Uterus (tissue), 4 donors: ENCODE measurements at places on chromosomes 12 and 14.

DNA sequence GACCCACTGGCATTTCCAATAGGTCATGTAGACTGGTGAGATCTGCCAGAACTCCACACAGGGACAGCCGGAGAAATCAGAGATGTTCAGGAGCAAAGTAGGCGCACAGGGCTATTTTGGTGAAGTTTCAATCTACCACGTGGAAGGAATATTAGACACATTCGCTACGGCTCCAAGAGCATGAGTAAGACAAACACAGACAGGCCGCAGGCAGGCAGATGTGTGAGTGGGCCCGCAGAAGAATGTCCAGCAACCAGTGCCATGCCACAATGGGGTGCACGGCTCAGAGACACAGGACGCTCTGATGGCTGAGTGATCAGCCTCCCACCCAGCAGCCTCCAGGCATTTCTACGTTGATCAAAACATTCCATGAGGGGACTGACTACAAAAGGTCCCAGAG, 10.4 kb downstream of the SLC15A4 start:
- DNase-seq, result no peak

GRCh38 chr12:98127854-98128253, 387.5 kb upstream of the TMPO start:
- DNase-seq, result no peak

- DNase-seq, result no peak
These were observed 16.8 kb upstream of the DYNC1H1 start for GRCh38 chr14:101947577-101947903.

GRCh38 chr14:37179896-37180502, 7.6 kb upstream of the SLC25A21 start:
- no peak for DNase-seq

DNA sequence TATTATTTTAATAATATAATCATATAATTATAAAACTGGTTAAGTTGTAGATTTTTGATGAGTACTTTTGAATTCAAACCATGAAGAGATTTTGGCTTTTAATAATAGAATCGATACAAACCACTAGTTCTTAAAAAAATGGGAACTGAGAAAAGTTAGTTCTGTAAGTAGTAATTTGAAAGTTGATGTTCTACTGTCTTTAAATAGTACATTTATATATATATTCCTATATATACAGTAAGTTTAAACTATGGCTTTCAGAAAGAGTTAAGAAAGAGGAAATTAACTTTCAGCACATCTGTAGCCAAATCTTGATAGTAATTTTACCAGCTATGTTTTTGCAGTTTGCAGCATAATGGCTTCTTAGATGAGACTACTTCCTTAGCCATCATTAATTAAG, 7.8 kb downstream of the LRRK2 start:
- no peak for DNase-seq

GRCh38 chr12:89033062-89033461, 319.2 kb downstream of the DUSP6 start:
- no peak for DNase-seq

- DNase-seq, result no peak
These were observed 27.8 kb upstream of the DLK1 start for GRCh38 chr14:100698666-100699448.

- no peak for DNase-seq
These were observed 665.6 kb downstream of the C12orf50 start for GRCh38 chr12:87363497-87364084.

- DNase-seq, result no peak
These were observed 149.5 kb downstream of the SLC6A15 start for GRCh38 chr12:84763107-84763506.

DNA sequence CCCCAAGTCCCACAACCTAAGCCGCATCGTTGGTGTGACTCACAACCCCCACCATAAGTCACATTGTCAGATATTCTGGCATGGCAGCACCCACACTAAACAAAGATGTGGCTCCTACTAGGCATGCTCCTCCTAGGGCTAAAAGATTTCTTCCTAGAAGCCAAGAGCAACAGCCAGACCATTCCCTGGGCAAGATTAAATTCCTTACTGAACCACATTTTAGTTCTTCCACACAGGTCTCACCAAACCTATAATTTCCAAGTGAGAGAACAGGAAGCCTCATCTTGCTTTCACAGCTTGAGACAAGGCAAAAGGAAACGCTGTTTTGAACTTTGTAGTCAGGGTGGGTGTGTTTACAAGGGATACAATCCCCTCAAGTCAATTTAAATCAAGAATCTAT, 632.8 kb downstream of the DIO2 start:
- no peak for DNase-seq

- DNase-seq, result no peak
These were observed 19.3 kb downstream of the CPSF6 start for GRCh38 chr12:69258655-69259054.

DNA sequence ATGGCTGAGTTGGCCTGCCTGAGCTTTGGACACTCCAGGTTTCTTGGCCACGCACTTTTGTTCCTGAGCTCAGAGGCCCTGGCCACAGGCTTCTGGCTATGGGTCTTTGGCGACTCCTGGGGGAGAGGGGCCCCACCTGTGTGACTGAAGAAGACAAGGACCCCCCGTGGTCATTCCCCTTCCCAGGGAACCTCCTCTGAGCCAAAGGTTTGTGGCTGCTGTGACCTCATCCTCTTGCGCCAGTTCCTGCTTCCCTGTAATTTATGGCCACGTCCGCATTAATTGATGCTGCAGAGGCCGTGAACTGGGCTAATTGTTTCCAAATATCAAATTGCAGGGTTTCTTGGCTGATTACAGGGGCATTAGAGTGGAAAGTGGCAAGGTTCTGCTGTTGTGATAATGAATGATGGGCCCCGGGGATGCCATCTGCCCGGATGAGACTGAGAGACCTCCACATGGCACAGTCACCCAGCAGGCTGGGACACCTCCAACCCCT, 27.6 kb upstream of the NOS1 start:
- DNase-seq, result no peak

DNA sequence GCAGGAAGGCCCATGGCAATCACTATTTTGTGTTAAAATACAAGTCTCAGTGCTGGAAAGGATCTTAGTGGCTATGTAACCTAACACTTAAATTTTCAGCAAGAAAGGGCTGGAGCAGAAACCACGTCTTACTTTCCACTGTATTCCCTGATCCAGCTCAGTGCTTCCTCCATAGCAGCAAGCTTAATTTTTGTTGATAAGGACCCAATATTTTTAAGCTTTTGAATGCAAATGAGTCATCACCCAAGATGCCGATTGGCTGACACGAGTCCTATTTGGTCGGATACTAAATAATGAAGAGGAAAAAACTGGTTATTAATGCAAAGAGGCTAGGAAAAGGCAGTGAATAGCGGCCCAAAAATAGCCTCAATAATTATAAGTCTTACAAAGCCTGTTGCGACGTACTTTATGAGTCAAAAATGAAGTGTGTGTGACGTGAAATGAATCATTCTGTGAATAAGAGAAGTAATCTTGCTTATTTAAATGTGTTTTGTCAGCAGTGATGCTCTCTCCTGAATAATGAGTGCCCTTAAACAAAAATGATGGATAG, 46.9 kb upstream of the IGF1 start:
- no peak for DNase-seq

- DNase-seq, result no peak
These were observed 236.1 kb upstream of the G2E3 start for GRCh38 chr14:30322819-30323218.

- DNase-seq, result no peak
These were observed 138.7 kb downstream of the PHLDA1 start for GRCh38 chr12:75892731-75893408.

GRCh38 chr12:84198294-84198946, 714.2 kb downstream of the SLC6A15 start:
- no peak for DNase-seq

- DNase-seq, result no peak
These were observed 21.7 kb upstream of the GARIN2 start for GRCh38 chr14:67167420-67168109.

GRCh38 chr14:94174604-94175010, 485 bp downstream of the PPP4R4 start:
- DNase-seq, result no peak

DNA sequence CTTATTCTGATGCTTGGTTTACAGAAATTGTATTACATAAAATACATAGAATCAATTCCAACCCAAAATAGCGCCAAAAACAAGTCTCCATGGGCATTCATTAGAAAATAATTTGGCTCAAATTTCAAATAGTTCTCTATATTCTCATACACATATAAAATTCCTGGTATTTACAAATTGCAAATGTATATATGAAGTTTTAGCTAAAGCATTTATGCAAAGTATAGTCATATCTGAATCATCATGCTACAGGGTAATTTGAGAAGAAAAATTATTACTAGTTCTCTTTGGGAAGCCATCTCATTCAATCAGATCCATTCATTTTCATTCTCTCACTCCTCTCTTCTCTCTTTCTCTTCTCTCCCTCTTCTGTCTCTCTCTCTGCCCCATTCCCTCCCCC, 257.8 kb downstream of the DPF3 start:
- DNase-seq, result no peak

DNA sequence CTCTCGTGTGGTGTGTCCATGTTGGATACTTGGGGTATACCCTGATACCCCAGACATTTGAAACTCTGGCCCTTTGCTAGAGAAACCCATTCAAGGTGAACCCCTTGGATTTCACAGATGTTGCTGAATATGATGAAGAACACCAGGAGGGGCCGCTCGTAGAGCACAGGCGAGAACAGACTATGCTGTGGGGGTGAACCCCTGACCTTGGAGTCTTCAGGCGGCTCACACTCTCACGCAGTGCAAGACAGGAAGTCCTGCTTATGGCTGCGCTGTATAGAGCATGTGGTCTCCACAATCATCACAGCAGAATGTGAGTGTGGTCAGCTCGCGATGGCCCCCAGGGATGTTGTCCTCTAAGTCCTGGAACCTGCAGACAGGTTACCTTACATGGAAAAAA, 60.4 kb downstream of the SLC15A4 start:
- DNase-seq, result no peak

GRCh38 chr12:117743761-117744160, 225.0 kb downstream of the KSR2 start:
- DNase-seq, result no peak

DNA sequence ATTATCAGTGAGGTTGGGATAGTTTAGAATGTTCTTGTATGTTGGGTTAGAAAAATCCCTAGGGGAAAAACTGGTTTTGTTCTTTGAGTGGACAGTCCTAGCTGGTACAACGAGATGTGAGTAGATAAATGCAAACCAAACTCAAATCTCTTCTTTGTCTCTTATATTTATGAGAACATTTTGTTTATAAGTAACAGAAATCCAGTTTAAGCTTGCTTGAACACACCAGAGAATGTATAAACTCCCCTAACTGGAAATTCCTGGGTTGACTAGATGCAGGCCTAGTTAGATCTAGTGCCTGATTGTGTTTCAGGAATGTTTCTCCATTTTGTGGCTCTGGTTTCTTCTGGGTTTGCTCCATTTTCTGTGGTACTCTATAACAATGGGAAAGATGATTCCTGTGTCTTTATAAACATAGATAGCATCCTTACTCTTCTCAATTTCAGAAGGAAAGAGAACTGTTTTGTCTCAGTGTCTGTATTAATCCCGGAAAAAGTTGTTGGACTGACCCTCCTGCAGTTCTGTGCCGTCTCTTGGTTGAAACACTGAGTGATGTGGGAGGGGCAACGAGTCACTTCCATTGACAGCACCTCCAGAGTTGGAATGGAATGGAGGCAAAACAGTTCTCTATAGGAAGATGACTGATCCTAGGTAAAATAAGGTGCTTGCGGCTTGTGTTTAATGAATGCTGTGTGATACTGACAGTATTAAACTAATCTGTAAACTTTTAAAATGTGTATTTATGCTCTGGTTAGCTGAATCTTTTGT, 244.8 kb downstream of the TMTC2 start:
- no peak for DNase-seq

DNA sequence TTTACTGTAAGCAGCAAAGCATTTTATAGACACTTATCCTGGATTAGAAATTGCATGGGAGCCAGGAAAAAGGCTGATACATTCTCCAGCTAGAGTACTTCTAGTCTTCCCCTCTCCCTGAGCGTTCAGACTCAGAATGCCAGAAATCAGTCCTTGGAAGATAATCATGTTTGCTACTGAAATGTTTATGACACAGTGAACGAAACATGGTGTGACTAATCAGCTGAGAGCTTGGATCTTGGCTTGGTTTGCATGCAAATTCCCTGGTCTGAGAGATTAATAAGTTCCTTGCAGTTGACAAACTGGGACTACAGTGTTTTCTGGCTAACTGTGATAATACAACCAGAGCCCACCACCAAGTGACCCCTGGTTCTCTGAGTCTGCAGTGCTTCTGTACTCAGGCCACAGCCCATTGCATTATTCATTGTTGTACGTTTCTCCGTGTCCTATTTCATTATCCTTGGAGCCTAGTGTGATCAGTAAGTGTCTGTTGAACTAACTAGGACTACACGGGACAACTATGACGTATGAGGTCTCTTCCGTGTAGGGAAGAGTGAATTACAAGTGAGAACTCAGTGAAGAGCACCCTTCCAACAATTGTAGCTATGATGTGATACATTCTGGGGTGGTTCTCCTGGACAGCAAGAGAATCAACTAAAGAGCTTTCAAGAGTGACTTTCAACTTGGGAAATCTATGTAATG, 34.6 kb upstream of the EVL start:
- DNase-seq, result peak; percentile 25

- DNase-seq, result no peak
These were observed 61.5 kb upstream of the PLEKHG7 start for GRCh38 chr12:92641291-92641690.

DNA sequence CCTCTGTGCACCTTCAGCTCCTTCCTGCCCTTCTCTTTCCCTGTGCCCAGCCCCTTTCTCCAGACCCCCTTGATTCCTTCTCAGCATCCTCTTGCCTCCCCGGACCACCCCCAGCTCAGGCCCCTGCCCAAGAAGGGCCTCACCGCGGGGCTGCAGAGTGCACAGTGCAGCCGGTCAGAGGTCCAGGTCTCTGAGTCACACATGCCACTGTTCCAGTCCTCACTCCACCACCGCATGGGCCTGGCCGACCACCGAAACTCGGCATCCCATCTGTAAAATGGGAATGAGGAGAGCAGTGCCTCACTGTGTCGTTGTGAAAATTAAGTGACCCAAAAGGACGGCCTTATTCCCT, 13.3 kb downstream of the BDKRB1 start:
- no peak for DNase-seq

- no peak for DNase-seq
These were observed 71.7 kb downstream of the ANO2 start for GRCh38 chr12:5873281-5873919.
